Aorta (tissue), 5 donors: ENCODE measurements at places on chromosomes 5 and 9. TPM values are rescaled to one million over a fixed set of nuclear protein-coding genes. Genes with fewer than 3 reads are reported as not detected.

The WNK2 gene
- total RNA-seq, result 3.7 TPM

The NR2F1 gene
- total RNA-seq, result 10.0 TPM

GRCh38 chr9:1231998-1232919 is 182.1 kb downstream of the DMRT2 start:
- H3K36me3 ChIP-seq, result no peaks in the 10 kb centered on the region
- peaks cover 2% of the 10 kb centered on the region for H3K27me3 ChIP-seq
- DNase-seq, result no peak
- no peaks in the 10 kb centered on the region for H3K4me1 ChIP-seq
- H3K27ac ChIP-seq, result peak overlapping the region; percentile 33
- H3K4me3 ChIP-seq, result no peak overlapping the region

DNA sequence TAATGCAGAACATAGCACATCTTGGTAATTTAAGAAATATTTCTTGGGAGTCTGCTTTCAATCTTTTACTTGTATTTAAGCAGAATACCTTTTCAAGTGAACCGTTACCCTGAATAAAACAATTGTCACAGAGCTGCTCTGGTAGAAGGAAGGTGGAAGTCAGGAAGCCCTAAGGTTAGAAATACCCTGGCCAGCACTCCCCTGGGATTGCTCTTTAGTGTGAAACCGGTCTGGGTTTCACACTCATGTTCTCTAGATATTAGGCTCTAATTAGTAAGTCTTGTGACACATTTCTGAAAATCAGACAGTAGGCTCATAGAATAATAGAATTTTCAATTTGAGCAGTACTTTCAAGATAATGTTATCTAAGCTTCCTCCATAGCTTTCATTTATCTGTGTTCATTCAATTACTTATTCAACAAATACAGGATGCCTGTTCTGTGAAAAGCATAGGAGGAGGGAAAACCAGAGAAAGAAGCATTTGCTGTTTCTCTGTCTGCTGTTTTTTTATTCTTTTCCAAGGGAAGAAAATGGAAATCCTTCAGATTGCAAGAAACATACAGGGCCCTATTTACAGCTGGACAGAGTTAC is 825.5 kb downstream of the TLR4 start:
- no peak overlapping the region for H3K4me3 ChIP-seq
- DNase-seq, result no peak
- H3K27me3 ChIP-seq, result no peaks in the 10 kb centered on the region
- no peaks in the 10 kb centered on the region for H3K4me1 ChIP-seq
- H3K36me3 ChIP-seq, result no peaks in the 10 kb centered on the region

GRCh38 chr5:158163451-158164295 is 304.7 kb upstream of the CLINT1 start:
- no peaks in the 10 kb centered on the region for H3K36me3 ChIP-seq
- H3K27me3 ChIP-seq, result no peaks in the 10 kb centered on the region
- H3K4me3 ChIP-seq, result no peak overlapping the region
- no peaks in the 10 kb centered on the region for H3K4me1 ChIP-seq
- H3K27ac ChIP-seq, result no peak overlapping the region

The INSL4 gene
- total RNA-seq, result not detected

The ASPN gene
- 79.8 TPM for total RNA-seq

DNA sequence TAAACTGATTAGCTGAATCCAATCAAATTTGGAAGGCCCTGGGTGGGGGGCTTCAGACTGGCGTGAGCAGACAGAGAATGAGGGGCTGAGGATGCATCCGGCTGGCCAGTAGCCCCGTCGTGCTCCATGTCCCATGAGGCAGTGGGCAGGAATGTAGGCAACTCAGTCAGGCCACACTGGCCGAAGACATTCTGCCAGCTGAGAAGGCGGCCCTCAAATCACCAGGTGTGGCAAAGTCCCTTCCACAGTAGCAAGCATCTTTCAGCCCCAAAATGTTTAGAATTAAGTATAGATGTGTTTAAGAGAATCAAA is 25.7 kb upstream of the LAMC3 start:
- H3K36me3 ChIP-seq, result no peaks in the 10 kb centered on the region
- no peaks in the 10 kb centered on the region for H3K4me1 ChIP-seq
- no peak overlapping the region for H3K27ac ChIP-seq

The HMMR gene
- not detected for total RNA-seq

- DNase-seq, result no peak
- H3K36me3 ChIP-seq, result no peaks in the 10 kb centered on the region
- H3K27ac ChIP-seq, result no peak overlapping the region
- no peaks in the 10 kb centered on the region for H3K4me1 ChIP-seq
- no peak overlapping the region for H3K4me3 ChIP-seq
These were observed 10.6 kb downstream of the PLEKHG4B start for GRCh38 chr5:102411-103043.

The ROPN1L gene
- 0.68 TPM for total RNA-seq

The SH2D3C gene
- 19.7 TPM for total RNA-seq

DNA sequence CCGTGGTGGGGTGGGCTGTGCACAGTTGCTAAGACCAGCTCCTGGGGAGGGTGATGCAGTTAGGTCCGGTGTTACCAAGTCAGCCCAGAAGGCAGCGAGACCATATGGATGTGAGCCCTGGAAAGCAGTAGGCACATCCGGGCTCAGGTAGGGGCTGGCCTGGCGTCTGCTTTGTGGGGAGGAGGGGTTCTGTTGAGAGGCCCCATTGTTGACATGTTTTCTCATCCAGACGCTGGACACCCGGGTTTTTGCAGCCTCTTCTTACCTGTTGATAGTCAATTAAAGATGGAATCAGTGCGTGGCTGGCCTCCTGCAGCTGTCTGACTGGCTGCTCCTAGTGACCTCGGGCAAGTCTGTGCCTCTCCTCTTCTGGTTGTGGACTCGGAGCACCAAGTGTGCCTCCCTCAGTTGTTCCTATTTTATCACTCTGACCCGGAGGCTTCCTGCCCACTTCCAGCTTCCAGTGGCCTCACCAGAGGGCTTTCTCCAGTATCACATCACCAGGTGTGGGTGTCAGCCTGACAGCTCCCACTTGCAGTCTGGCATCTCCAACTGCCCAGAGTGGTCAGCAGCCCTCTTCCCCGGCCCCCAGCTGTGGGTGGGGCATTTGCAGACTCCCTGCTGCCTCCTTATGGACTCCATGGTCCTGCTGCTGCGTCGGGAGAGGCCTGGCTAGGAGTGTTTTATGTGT is 90.8 kb downstream of the EHMT1 start:
- H3K27me3 ChIP-seq, result no peaks in the 10 kb centered on the region
- no peak overlapping the region for H3K4me3 ChIP-seq
- H3K36me3 ChIP-seq, result no peaks in the 10 kb centered on the region
- DNase-seq, result no peak
- H3K4me1 ChIP-seq, result no peaks in the 10 kb centered on the region

The PCDHGA3 gene
- 7.4 TPM for total RNA-seq

The NR4A3 gene
- total RNA-seq, result 60.3 TPM

The LTC4S gene
- 16.1 TPM for total RNA-seq

GRCh38 chr5:126137891-126138280 is 285.3 kb upstream of the GRAMD2B start:
- no peak overlapping the region for H3K4me3 ChIP-seq
- no peaks in the 10 kb centered on the region for H3K4me1 ChIP-seq
- no peak overlapping the region for H3K27ac ChIP-seq
- H3K27me3 ChIP-seq, result no peaks in the 10 kb centered on the region

DNA sequence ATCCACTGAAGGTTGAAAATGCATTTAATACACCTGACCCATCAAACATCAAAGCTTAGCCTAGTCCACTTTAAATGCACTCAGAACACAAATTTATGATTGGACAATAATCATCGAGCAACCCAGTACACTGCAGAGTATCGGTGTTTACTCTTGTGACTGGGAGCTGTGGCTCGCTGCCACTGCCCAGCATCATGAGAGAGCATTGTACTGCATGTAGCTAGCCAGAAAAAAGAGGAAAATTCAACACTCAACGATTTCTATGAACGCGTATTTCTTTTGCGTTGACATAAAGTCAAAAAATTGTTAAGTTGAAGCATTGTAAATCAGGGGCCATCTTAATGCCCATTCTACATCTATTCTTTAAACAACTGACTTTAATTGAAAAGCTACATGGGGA is 95.1 kb upstream of the CD180 start:
- H3K4me1 ChIP-seq, result peaks cover 2% of the 10 kb centered on the region
- H3K27ac ChIP-seq, result no peak overlapping the region
- H3K36me3 ChIP-seq, result no peaks in the 10 kb centered on the region
- H3K27me3 ChIP-seq, result no peaks in the 10 kb centered on the region

The NRG2 gene
- total RNA-seq, result 0.81 TPM

GRCh38 chr5:172920447-172920849 is 38.8 kb upstream of the RPL26L1 start:
- peak; percentile 92 for DNase-seq
- no peak overlapping the region for H3K4me3 ChIP-seq
- H3K27me3 ChIP-seq, result no peaks in the 10 kb centered on the region
- H3K27ac ChIP-seq, result peak overlapping the region; percentile 73

DNA sequence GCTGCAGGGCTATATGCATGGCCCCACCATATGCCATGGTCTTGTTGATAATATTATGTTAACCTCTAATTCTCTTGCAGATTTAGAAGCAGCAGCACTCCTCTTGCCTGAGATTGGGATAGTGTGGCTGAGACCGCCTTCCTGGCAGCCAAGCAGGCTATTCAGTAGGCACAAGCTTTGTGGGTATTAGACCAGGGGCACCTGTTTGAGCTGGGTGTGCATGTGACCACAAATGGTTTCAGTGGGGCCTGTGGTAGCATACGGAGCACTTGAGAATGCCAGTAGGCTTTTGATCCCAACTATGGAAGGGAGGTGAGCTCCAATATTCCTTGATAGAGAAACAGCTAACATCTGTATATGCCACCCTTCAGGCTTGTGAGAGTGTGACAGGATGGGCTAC is 625.1 kb upstream of the NUDT12 start:
- no peaks in the 10 kb centered on the region for H3K36me3 ChIP-seq
- DNase-seq, result no peak
- H3K4me1 ChIP-seq, result no peaks in the 10 kb centered on the region
- no peak overlapping the region for H3K4me3 ChIP-seq
- no peaks in the 10 kb centered on the region for H3K27me3 ChIP-seq
- no peak overlapping the region for H3K27ac ChIP-seq

- DNase-seq, result no peak
- no peak overlapping the region for H3K4me3 ChIP-seq
- H3K27ac ChIP-seq, result no peak overlapping the region
- H3K27me3 ChIP-seq, result no peaks in the 10 kb centered on the region
These were observed 31.1 kb upstream of the BNC2 start for GRCh38 chr9:16901590-16901989.

DNA sequence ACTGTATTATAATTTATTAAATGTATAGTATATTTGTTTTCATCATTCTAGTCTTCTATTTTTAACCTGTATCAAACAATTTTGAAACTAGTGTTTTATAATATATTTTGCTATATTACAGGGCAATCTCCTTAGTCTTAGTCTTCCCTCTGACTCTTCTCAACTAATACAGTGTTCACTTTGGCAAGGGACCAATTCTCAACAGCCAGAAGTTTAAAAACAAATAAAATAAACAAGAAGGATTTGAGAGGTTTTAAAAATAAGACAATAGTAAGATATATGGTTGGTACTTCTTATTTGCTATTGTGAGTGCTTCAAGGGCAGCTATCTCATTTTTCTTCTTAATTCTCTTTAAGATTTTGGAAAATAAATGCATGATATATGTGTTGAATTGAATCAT is 167.2 kb downstream of the RAB3C start:
- no peak overlapping the region for H3K4me3 ChIP-seq
- H3K27me3 ChIP-seq, result no peaks in the 10 kb centered on the region
- no peaks in the 10 kb centered on the region for H3K36me3 ChIP-seq
- DNase-seq, result no peak
- H3K4me1 ChIP-seq, result no peaks in the 10 kb centered on the region

The SHOC1 gene
- 0.15 TPM for total RNA-seq

- no peak overlapping the region for H3K4me3 ChIP-seq
- H3K4me1 ChIP-seq, result peaks cover 3% of the 10 kb centered on the region
- no peaks in the 10 kb centered on the region for H3K27me3 ChIP-seq
- H3K36me3 ChIP-seq, result no peaks in the 10 kb centered on the region
These were observed 20.2 kb upstream of the UBTD2 start for GRCh38 chr5:172303572-172304335.

The PCDHGA8 gene
- total RNA-seq, result 6.8 TPM

The GLDC gene
- total RNA-seq, result 0.63 TPM

The DRD1 gene
- 0.62 TPM for total RNA-seq

The TMEM252 gene
- not detected for total RNA-seq

GRCh38 chr9:114621975-114622609 is 11.0 kb downstream of the TMEM268 start:
- DNase-seq, result no peak
- no peaks in the 10 kb centered on the region for H3K4me1 ChIP-seq
- H3K4me3 ChIP-seq, result no peak overlapping the region

- peak; percentile 78 for DNase-seq
- H3K4me3 ChIP-seq, result peak overlapping the region; percentile 16
- H3K27ac ChIP-seq, result no peak overlapping the region
These were observed 33.9 kb downstream of the TRIP13 start for GRCh38 chr5:926417-927171.

- no peak for DNase-seq
- no peaks in the 10 kb centered on the region for H3K36me3 ChIP-seq
- H3K4me1 ChIP-seq, result no peaks in the 10 kb centered on the region
- H3K27me3 ChIP-seq, result no peaks in the 10 kb centered on the region
These were observed 266.0 kb upstream of the PTGER4 start for GRCh38 chr5:40413743-40414142.

The SLCO4C1 gene
- 0.39 TPM for total RNA-seq

GRCh38 chr9:33687779-33688178 is 107.6 kb upstream of the PRSS3 start:
- H3K4me3 ChIP-seq, result no peak overlapping the region
- no peaks in the 10 kb centered on the region for H3K4me1 ChIP-seq
- no peaks in the 10 kb centered on the region for H3K36me3 ChIP-seq
- no peak for DNase-seq
- no peaks in the 10 kb centered on the region for H3K27me3 ChIP-seq
- H3K27ac ChIP-seq, result no peak overlapping the region

The EPB41L4A gene
- total RNA-seq, result 39.3 TPM

DNA sequence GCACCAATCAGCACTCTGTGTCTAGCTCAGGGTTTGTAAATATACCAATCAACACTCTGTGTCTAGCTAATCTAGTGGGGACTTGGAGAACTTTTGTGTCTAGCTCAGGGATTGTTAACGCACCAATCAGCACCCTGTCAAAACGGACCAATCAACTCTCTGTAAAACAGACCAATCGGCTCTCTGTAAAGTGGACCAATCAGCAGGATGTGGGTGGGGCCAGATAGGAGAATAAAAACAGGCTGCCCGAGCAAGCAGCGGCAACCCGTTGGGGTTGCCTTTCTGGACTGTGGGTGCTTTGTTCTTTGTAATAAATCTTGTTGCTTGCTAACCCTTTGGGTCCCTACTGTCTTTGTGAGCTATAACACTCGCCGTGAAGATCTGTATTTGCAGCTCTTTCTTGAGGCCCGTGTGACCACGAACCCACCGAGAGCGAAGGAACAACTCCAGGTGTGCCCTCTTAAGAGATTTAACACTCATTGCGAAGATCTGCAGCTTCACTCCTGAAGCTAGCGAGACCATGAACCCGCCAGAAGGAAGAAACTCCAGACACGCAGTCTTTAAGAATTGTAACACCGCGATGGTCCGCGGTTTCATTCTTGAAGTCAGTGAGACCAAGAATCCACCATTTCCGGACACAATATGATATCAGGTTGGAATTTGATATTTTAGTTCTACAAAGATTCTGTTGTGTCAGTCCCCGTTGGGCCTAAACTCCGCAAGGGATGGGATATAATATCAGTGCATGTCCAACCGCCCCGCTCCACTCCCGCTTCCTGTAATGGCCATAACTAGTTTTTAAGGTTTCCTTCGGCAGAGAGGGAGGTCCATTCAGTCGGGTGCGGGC is 740 bp upstream of the TRMT10B start:
- DNase-seq, result no peak
- H3K4me3 ChIP-seq, result peak overlapping the region; percentile 93
- no peaks in the 10 kb centered on the region for H3K27me3 ChIP-seq
- no peak overlapping the region for H3K27ac ChIP-seq
